ENCODE measurements at places on chromosomes 5 and 9.
A peak's percentile ranks its signal among the peaks of the same experiment; 100 is the strongest.

DNA sequence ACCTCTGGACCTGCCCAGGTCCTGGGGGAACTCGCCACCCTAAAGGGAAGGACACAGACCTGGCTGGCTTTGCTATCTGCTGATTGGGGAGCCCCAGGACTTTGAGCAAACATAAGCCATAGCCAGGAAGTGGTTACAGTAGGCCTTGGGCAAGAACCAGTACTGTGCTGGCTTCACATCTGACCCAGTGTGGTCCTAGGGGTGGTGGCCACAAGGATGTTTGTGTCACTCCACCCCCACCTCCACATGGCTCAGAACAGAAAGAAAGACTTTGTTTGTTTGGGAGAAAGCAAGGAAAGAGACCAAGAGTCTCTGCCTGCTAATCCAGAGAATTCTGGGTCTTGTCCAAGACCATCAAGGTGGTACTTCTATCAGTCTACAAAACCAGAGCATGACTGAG, 334.2 kb downstream of the SPOCK1 start:
- no peak for DNase-seq

DNA sequence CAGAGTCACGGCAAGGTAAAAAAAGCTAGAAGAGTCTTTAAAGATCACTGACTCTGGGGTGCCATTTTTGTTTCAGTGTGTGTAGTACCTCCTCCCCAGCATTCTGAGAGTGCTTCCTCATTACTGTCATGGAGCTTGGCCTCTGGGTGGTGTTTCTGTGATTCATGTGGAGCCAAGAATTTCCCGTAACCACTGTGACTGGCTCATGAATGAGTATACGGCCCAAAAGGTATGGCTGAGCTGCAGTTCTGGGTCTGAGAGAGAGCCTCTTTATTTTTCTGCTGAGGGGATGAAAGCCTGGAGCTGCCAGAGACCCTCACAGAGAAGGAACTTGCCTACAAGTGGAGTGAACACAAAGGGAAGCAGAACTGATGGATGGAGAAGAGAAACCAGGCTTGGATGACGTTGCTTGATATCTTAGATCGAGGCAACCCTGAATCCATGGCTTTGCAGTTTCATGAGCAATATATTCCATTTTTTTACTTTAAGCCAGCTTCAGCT, 85.6 kb downstream of the PTTG1 start:
- DNase-seq: no peak

- no peak for DNase-seq
Observed at GRCh38 chr9:89801341-89801740, 196.5 kb downstream of the GADD45G start.

DNA sequence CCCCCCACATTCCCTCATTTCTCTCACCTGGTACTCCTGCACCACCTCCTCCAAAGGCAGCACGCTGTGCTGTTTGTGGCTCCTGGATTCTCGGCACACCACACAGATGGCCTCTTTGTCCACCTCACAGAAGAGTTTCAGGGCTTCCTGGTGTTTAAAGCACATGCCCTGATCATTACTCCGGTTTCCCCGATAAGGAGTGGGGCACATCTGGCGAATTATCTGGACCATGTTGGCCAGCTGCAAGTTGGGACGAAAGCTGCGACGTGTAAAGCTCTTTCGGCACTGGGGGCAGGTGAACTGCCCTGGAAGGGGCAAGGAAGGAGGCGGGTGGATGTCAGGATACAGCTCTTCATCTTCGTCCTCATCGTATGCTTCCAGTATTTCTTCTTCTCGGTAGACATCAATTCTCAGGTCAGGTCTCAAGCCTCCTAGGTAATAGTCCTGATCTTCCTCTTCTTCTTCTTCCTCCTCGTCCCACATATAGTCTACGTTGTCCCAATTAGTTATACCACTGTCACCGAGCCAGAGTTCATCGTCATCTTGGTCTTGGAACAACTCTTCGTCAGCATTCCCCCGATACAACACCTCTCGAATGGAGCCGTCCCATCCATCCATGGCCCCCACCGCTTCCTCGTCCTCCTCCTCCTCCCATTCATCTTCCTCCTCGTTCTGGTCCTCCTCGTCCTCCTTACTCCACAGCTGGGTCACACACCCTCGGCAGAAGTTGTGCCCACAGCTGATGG, 796 bp downstream of the TRIM52 start:
- no peak for DNase-seq

DNA sequence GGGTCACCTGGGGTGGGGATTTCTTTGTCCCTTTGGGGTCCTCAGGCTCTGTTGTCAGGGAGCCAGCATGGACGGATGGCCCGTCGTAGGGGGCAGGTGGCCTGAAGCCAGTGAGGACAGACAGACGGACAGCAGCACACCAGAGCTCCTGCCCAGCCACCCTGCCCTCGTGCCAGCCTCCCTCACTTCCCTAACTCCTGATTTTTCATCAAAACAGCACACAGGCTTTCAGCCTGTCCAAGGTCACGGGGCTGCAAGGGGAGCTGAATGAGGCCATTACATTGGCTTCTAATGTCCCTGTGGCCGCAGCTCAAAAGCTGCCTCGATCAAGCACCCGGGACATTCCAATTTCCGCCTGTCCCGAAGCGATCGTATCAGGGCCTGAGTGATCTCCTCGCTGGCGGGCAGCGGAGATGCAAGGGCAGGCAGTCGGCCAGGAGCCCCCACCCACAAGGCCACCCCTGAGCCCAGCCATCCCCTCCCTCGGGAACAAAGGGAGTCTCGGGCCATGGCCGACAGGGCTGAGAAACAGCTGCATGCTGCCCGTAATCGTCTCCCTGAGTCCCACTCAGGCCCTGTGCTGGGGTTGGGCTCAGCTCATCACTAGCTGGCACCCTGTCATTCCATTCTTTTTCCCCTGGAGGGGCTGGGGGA, 50.5 kb upstream of the RNU6ATAC start:
- no peak for DNase-seq

GRCh38 chr9:108182950-108183381, 672.8 kb downstream of the ACTL7B start:
- DNase-seq: no peak

- DNase-seq: no peak
Observed at GRCh38 chr5:10317825-10318682, 10.4 kb upstream of the CMBL start.

GRCh38 chr9:89680547-89681467, 76.0 kb downstream of the GADD45G start:
- no peak for DNase-seq

DNA sequence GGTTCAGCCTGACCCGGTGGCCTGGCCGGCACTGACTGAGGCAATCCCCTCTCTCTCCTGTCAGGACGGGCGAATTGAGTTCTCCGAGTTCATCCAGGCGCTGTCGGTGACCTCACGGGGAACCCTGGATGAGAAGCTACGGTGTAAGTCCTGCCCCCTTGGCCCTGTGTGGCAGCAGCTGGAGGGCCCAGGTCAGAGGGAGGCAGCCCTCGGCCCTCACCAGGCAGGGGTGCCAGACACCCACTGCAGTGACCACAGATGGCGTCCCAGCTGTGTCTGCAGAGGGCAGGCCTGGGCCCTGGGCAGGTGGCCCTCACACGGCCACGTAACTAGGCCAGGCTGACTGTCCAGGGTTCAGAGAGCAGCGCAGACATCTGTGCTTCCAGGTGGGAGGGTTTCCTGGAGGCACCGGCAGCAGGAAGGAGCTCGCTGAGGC, 45.9 kb upstream of the HMCN2 start:
- peak; percentile 40 for DNase-seq

DNA sequence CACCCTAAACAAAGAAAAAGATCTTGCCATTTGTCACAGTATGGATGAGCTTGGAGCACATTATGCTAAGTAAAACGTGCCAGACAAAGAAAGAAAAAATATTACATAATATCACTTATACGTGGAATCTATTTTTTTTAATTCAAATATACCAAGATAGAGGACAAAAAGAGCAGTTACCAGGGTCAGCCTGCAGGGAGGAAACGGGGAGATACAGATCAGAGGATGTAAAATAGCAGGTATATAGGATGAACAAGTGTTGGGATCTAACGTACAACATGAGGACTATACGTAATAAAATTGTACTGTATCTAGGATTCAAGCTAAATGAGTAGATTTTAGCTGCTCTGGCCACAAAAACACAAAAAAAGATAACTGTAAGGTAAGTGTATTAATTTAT, 247.5 kb downstream of the TMEM161B start:
- no peak for DNase-seq

DNA sequence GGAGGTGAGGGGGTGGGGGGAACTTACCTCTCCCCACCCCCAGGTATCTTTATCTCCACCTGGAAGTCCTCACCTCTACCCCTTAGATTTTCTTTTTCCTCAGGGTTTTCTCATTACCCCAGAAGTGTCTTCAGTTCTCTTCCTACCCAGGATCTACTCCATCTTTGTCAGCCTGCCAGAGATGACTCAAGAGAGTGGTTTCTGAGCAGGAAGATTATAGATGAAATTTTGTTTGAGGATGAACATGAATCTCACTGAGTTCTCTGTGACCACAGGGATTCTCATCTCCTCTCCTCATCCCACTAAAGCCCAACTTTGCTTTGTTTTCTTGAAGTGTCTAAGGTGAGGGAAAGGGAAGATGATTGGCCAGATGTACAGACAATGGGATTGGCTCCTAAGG, 5.2 kb upstream of the HINT2 start:
- DNase-seq: no peak

GRCh38 chr5:174612686-174613085, 111.7 kb upstream of the MSX2 start:
- DNase-seq: peak; percentile 47

GRCh38 chr9:112892981-112893380, 2.3 kb upstream of the SLC46A2 start:
- no peak for DNase-seq

- DNase-seq: peak; percentile 98
Observed at GRCh38 chr9:6681147-6681956, 35.8 kb upstream of the GLDC start.

- peak; percentile 52 for DNase-seq
Observed at GRCh38 chr5:115815693-115816225, 700 bp downstream of the CDO1 start.

GRCh38 chr5:135072387-135073281, 38.6 kb upstream of the PITX1 start:
- peak; percentile 66 for DNase-seq

- no peak for DNase-seq
Observed at GRCh38 chr9:123954518-123955280, 24.8 kb upstream of the DENND1A start.

GRCh38 chr5:126435261-126435660, 12.1 kb downstream of the GRAMD2B start:
- DNase-seq: no peak

GRCh38 chr5:16763211-16763610, 146.4 kb upstream of the RETREG1 start:
- no peak for DNase-seq

- no peak for DNase-seq
Observed at GRCh38 chr5:85441853-85442252, 1057.2 kb upstream of the EDIL3 start.

GRCh38 chr5:147485046-147485445, 24.8 kb downstream of the DPYSL3 start:
- DNase-seq: no peak

DNA sequence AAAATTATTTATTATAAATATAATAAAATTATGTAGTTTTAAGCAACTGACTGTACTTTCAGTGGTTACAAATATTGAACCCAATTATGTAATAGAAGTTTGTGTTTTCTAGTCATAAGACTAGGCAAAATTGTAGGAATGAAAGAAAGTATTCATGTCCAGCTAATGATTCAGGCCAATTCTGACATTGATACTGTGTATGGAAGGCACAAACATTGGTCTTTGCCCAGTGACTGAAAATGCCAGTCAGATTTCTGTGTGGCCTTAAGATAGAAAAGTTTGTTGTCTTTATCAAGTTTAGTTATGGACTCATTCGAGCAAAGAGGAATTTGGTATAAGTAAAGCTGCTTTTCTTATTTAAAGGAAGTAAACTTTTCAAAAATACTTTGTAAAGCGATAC, 60.3 kb downstream of the SLC12A2 start:
- DNase-seq: no peak

GRCh38 chr5:167008705-167009104, 1282.7 kb upstream of the WWC1 start:
- DNase-seq: no peak

- DNase-seq: no peak
Observed at GRCh38 chr5:127176769-127177168, 103.5 kb upstream of the C5orf63 start.

- no peak for DNase-seq
Observed at GRCh38 chr9:76895186-76895585, 10.7 kb downstream of the PRUNE2 start.

- DNase-seq: no peak
Observed at GRCh38 chr5:71836084-71836483, 117.0 kb downstream of the CARTPT start.

GRCh38 chr5:61735531-61735930, 403.5 kb downstream of the ZSWIM6 start:
- no peak for DNase-seq

DNA sequence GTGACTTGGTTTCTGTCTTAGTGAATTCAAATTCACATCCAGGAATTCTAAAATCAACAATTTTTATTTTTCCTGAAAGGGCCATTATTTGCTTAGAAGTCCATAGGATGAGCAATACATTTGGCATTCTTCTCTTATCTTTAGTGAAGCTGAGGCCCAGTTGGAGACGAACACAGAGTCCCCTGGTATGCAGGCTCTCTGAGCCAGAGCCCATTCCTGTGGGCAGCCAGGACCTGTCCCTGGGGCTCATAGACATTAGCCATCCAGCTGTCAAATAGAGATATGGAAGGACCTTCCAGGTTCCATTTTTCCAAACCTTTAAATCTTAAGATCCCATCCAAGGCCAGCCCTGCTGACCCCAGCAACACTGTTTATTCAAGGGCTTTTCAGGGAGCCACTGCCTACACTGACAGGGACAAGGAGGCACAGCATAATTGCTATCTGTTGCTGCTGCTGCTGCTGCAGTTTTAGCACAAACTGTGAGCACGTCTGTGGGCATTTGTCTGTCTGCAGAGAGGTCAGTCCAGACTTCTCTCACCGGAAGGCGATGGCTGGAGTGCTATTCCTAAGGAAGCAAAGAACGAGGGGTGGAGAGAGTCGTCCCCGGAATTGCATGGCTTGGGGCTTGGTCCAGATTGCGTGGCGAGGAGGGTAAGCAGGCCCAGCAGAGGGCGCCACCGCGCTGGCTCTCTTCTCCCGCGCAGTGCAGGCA, 639.0 kb downstream of the CCDC171 start:
- peak; percentile 95 for DNase-seq

DNA sequence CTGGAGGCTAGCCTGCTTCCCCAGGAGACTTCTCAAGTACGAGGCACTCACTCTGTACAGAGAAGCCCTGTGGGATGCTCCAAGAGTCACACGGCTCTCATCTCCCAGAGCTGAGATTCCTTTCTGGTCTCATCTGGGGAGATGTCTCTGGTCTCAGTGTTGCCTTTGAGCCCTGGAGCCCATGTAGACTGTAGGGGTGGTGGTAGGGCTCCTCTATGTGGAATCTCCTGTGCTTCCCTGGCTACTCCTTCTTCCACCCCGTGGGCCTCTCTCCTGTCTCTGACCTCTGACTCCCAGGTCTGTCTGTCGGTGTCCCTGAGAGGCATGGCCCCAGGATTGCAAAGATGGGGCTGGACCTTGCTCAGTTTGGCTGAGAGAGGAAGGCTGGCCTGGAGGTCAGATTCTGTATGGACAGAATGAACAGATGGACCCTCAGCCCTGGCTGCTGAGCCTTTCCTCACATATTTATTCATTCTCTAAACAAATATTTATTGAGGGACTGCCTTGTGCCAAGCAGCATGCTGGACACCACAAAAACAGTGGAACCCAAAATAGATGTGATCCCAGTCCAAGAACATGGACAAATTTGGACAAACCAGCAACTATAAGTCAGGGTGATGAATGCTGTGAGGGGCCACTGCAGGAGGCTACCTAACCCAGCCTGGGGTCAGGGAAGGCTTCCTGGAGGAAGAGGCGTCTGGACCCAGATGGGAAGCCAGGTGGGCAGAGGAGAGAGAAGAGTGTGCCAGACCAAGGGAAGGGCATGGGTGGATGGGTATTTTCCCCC, 2.6 kb downstream of the CCL19 start:
- no peak for DNase-seq

All from mesendoderm (in vitro differentiated cells).